ENCODE measurements at places on chromosomes 1 and 21.
A peak's percentile ranks its signal among the peaks of the same experiment; 100 is the strongest.

- DNase-seq = peak; percentile 68
Measured at GRCh38 chr1:192766009-192766625, 42.7 kb upstream of the RGS2 start.

DNA sequence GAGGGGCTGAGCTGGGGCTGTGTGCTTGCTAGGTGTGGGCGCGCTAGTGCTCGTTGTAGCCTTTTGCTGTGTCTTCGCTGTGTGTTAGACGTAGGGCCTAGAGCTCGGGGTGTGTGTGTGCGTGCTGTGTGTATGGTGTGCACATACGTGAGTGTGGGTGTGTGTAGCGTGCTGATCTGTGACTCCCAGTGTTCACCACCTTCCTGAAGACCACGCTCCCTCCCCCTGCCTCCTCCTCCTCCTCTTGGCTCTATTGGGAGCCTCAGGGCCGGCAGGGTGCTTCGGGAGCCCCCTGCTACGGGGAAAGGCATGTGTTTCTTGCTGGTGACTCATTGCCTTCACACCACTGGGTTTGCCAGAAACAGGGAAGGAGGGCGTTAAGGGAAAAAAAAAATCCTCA, 9.4 kb upstream of the KCNC4 start:
- DNase-seq = peak; percentile 48

GRCh38 chr21:28771790-28772501, 220.7 kb downstream of the LTN1 start:
- peak; percentile 93 for DNase-seq

GRCh38 chr1:54977533-54978297, 2.7 kb upstream of the TMEM61 start:
- no peak for DNase-seq

GRCh38 chr1:154256686-154257085, 15.7 kb upstream of the HAX1 start:
- DNase-seq = no peak

DNA sequence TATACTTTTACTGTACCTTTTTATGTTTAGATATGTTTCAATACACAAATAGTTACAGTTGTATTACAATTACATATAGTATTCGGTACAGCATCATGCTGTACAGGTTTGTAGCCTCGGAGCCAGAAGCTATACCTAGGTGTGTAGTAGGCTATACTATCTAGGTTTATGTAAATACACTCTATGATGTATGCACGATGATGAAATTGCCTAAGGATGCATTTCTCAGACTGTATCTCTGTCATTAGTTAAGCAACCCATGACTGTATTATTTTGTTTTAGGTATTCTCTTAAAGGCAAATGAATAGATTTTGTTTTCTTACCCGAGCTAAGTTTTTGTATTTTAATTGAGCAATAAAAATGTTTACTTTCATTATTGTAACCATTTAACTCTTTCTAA, 56.4 kb downstream of the SPATA17 start:
- DNase-seq = no peak

- DNase-seq = no peak
Measured at GRCh38 chr1:3417934-3418333, 36.5 kb upstream of the ARHGEF16 start.

- DNase-seq = peak; percentile 33
Measured at GRCh38 chr1:161013131-161013487, 7.8 kb downstream of the F11R start.

DNA sequence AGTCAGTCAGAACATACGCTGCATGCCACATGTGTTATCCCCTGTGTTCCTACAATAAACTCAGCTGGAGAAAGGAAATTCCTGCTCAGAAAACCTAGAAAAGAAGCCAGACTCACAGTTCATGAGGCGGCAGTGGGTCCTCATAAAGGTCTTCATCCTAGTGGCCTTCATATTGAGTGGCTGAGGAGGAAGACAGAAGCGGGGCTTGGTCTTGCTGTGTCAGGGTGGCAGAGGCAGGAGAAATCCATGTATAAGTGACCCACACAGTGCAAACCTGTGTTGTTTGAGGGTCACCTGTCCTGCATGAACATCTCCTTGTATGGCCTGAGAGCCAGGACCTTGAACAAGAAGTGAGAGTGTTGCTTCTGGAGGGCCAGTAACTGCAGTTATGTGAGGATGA, 4.0 kb upstream of the WNT3A start:
- DNase-seq = no peak

GRCh38 chr1:225745273-225745672, 32.4 kb upstream of the SRP9 start:
- no peak for DNase-seq

DNA sequence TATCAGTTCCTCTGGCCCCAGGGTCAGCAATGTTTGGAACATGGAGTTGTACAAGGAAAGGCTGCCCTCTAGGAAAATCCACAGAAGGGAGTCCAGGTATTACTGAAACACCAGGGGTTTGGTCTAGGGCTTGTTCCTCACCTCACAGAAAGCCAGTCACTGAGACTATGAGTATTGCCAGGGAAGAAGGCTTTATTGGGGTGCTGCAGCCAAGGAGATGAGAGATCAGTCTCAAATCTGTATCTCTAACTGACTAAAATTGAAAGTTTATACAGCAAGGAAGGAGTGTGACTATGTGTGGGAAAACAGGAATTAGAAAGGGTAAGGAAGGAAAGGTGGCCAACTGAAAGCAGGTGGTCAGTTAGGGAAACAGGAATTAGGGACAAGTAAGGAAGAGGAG, 172.3 kb downstream of the LYPLAL1 start:
- no peak for DNase-seq

DNA sequence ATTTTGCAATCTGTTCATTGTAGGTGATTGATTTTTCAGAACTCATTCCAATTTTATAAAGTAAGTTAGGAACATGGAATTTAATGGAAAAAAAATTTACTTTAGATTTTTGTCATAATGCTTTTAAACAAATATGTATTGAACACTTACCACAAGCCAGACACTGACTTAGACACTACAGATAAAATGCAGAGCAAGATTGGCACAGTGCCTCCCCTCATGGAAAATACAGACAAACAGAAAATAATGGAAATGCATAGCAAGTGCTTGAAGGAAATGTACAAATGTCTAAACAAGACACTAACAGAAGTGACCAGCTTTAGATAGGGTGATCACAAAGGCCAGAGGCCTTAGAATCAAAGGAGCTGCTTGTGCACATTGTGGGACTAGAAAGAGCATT, 260.5 kb upstream of the ADGRL2 start:
- DNase-seq = no peak

GRCh38 chr1:38038861-38039260, 7.7 kb downstream of the POU3F1 start:
- DNase-seq = peak; percentile 81

GRCh38 chr1:174344162-174344561, 103.6 kb upstream of the GPR52 start:
- no peak for DNase-seq

Measured in fibroblast of skin of right quadriceps (primary cell).